Brain microvascular endothelial cell (primary cell): ENCODE measurements at places on chromosomes 1 and 21.

- DNase-seq = no peak
These were observed 40.0 kb downstream of the GRIK3 start for GRCh38 chr1:36994294-36994693.

- DNase-seq = no peak
These were observed 73.3 kb downstream of the RPAP2 start for GRCh38 chr1:92372164-92372563.

DNA sequence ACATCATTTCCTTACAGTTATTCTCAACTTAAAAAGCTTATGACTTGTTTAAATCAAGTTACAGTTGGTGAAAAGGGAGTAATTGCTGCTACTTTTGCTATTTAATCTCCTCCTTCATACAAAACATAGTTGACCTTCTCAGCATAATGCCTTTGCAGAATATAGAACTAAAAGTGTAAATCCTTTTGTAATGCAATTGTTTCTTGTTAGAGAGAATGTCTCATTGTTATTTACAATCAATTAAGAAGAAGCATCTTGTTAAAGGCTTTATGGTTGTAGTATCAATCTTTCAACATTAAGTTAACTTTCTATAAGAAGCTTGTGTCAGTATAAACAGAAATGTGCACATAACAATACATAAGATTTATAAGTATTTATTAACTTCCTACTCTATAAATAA lies 360.7 kb downstream of the BRINP3 start:
- DNase-seq = no peak

GRCh38 chr21:41815652-41816582 lies 49.1 kb upstream of the RIPK4 start:
- DNase-seq = no peak

GRCh38 chr1:9150582-9151327 lies 21.9 kb upstream of the GPR157 start:
- no peak for DNase-seq

DNA sequence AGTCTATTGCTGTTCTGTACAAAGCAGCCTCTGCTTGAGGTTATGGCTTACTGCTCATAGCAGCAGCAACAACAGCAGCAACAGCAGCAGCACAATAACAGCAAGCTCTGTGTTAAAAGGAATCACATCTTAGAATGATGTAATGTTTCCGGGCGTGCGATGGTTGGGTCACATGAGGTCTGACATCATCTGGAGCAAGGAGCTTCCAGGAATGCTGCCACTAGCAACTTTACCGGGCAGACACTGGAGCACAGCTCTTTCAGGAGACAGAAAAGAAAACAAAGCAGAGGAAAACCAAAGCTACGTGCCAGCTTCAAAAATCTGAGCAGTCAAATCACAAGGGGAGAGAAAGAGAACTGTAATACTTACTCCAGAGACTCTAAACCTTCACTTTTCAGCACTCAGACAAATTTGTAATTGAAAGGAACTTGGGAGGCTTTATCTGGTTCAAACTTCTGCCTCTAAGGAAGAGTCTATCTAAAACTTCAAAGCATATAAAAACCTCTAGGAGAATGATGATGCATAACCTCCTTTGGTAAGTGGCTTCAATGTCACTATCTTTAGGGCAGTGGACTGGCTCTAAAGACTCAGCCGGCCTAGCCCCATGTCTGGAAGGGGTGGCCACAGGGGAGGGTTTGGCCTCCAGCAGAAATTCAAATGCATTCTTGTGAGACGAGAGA lies 28.3 kb upstream of the RAB3GAP2 start:
- DNase-seq = peak; percentile 97

DNA sequence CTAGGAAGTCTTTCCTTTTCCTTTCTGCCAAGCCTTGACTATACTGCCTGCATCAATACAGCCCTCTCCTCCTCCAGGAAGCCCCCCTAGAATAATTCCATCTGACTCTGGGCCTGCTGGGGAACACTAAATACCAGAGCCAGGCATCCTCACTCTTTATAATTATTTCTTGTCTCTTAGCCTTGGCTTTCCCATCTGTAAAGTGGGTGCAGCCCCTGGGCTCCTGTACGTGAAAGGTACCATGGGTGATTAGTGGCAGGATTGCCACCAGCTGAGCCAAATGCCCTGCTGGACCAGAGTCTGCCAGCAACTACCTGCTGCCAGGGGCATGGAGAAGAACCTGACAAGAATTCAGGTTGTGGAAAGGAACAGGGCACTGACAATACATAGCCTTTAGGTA lies 58.7 kb downstream of the LGR6 start:
- DNase-seq = no peak

DNA sequence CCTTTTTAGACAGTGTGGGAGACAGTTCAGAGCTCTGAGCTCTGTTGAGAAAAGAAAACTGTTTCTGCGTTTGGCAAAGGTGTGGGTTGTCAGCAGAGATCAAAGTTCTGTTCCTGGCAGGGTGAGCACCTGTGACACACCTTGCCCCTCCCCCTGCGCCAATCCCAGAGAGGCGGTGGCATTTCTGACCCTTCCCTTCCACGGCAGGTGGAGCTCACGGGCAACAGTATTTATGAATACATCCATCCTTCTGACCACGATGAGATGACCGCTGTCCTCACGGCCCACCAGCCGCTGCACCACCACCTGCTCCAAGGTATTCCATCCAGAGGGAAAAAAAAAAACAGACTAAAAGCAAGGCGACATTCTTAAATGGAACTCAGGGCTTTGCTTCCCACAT lies 20.7 kb downstream of the SIM2 start:
- no peak for DNase-seq

- no peak for DNase-seq
These were observed 12.4 kb upstream of the PRPF38B start for GRCh38 chr1:108679586-108680213.

DNA sequence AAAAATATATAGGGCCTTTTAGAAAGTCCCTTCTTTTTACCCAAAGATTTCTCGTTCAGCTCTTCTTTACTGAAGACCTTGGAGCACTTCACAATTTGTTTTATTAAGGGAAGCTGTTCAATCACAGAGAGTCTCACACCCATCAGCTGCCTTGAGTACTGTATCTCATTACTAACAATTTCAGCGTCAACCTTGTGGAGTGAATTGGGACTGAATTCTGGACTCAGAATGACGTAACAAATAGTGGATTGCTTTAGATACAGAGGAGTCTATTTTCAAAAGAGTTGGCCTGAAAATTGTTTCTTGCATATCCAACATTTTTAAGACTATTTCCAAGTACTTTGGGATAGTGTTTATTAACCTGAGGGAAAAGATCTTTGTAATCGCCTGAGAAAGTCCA lies 7.9 kb downstream of the MAP10 start:
- DNase-seq = no peak
